Mucosa of descending colon (tissue), 3 donors: ENCODE measurements at places on chromosomes 12 and 14.

- DNase-seq = no peak
These were observed 218.1 kb downstream of the RMST start for GRCh38 chr12:97680751-97681150.

- no peak for DNase-seq
These were observed 43.9 kb upstream of the SLC2A13 start for GRCh38 chr12:40149673-40150260.

DNA sequence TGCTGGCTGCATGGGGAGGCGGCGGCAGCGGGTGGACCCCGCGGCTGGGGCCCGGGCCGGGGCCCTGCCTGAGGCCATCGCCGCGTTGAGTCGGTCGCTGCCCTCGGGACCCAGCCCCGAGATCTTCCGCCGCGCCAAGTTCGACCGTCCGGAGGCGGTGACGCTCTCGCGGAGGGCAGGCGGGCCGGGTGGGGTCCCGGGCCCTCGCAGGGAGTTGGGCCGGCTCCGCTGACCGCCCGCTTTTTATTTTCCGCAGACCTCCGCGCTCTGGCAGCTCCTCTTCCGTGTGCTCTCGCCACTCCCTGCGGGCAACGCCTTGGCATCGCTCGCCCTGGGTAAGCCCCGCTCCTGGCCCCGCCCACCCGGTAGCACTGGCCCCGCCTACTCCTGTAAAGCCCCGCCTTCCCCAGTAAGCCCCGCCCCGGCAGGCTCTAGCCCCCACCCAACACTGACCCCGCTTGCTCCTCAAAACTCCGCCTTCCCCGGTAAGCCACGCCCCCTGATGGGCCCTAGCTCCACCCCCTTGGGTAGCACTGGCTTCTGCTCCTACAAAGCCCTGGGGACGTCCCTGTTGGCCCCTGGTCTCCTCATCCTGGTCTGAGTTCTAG lies 424 bp downstream of the TEDC1 start:
- peak; percentile 91 for DNase-seq

- DNase-seq = no peak
These were observed 53.1 kb downstream of the SIX6 start for GRCh38 chr14:60561845-60562746.

DNA sequence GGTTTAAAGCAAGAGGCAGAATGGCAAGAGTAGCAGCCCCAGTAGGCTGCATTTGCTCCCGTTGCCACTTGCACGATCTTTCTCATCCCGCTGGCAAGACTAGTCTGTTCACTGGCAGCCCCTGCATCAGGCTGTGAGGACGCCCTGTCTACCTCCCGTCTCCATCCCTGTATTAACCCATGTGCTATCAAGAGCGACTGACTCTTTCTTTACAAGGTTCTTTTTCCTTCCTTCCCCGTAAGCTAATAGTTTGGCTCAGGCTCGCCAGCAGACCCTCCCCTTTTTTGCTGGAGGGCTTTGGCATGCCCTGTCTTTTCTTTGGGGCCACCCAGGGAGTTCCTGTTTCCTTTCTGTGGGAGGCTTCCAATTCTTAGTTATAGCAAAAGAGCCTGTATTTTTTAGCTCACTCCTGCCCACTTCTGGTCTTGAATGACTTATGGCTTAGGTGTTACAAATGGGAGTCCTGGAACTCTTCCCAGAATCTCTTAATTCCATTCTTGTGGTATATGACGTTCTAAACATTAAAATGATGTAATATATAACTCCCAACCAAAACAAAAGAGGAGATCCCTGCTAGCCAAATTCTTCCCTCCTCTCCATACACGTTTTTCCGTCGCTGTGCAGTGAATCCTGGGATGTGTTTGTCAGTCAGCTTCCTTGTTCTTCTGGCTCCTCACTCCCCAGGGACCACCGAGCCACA lies 149.0 kb downstream of the PRKCH start:
- DNase-seq = no peak

DNA sequence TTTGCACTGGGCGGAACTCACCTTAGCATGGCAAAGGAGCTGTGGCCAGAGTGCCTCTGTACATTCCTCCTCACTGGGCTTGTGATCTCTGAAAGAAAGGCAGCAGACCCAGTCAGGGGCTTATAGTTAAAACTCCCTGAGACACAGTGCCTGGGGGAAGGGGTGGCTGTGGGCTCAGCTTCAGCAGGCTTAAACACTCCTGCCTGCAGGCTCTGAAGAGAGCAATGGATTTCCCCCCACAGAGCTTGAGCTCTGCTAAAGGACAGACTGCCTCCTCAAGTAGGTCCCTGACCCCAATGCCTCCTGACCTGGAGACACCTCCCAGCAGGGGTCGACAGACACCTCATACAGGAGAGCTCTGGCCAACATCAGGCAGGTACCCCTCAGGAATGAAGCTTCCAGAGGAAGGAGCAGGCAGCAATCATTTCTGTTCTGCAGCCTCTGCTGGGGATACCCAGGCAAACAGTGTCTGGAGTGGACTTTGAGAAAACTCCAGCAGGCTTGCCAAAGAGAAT lies 327.5 kb upstream of the SLC16A7 start:
- peak; percentile 16 for DNase-seq

DNA sequence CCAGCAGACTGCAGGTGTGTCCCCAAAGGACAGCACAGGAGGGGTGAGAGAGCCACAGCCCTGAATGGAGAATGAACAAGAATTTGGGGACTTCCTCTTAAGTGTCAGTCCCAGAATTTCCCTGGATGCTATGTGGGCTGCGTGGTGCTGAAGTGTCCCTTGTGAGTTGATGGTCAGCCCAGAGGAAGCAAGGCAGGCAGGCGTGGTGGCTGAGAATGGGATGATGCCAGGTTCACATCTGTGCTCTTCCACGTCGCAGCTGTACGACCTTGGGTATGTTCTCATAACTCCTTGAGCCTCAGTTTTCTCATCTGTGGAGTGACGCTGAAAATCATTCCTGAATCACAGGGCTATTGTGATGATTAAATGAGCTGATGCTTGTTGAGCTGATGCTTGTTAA lies 62.1 kb upstream of the GPATCH2L start:
- no peak for DNase-seq

DNA sequence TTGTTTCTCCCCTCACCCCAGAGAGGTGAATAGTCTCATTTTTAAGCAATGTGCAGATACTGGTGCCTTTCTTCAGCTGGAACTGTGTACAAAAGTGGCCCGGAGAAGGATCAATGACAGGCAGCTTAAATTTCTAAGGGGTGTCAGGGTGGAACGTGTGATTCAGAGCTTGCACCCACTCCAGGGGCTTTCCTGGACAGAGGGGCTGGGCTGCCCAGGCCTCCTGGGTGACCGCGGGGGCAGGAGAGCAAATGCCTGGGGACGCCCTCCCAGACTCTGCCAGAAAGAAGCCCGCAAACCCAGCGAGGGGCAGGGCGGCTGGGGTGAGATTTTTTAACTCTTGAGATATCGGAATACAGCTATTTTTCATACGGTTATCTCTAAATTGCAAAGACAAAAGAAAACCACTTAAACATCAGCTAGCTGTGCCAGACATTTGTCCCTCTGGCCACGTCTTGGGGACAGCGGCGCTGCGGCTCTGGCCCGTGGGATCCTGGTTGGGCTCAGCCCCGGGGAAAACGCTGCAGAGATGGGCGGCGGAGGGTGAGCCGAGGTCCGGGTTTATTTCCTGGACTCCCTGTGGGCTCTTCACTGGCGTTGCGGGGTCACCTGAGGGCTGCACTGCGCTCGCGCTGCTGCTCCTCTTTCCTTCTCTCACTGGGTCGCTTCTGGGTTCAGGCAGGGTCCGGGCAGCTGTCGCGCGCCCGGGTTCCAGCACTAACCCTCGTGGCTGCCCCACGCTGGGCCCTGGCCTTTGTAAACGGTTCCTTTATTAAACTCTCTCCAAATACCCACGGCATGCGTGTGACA lies 35.8 kb downstream of the NFKBIA start:
- DNase-seq = no peak

DNA sequence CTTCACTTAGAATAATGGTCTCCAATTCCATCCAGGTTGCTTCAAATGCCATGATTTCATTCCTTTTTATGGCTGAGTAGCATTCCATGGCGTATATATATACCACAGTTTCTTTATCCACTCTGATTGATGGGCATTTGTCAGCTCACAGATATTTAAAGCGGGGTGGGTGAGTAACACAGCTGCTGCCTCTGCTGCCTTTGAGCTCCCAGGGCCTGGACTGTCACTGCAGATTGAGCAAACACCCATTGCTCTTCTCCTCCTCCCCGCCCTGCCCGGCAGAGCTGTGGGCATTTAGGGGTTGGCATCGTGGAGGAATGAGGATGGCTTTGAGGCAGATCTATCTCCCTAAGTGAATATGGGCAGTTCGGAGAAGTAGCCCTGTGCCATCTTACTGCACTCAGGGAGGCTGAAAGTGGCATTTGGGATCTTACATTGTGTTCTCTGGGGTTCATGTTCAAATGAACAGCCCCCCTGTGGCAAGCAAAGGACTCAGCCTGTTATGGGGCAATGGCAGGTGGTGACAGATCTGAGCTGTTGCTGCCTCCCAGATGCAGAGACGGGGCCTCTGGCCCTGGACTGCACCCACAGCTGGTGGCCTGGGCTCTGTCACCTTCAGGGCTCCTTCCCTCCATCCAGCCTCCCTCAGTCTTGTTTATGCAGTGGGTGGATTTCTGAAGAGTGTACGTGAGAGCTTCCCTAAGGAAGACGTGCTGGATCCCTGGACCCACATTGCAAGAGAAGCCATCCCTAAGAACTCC lies 4.9 kb downstream of the RFLNA start:
- no peak for DNase-seq

DNA sequence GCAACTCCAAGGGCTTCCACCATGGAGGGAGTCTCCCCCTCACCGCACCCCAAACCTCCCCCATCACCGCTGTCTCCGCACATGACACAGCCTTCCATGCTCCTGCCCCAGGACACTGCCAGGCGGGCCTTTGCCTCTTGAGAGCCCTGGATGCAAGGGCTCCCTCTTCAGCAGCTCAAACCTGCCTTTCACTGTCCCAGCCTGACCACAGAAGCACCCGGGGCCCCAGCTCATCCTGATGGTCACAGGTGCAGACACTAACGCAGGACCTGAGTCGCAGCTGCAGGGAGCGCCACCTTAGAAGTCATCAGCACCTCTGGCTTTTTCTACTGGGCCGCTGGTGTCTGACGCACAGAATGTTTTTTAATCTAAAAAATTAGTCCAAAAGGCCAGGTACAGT lies 54.0 kb downstream of the SYNE3 start:
- no peak for DNase-seq

DNA sequence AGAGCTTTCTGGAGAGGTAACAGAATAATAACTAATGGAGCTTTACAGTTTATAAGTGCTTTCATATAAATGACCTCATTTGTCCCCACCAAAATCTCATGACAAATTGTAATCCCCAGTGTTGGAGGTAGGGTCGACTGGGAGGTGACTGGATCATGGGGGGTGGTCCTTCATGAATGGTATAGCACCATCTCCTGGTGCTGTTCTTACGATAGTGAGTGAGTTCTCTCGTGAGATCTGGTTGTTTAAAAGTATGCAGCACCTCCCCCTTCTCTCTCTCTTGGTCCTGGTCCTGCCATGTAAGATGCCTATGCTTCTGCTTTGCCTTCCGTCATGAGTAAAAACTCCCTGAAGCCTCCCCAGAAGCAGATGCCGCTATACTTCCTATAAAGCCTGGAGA lies 423.3 kb upstream of the GARIN6 start:
- DNase-seq = no peak

GRCh38 chr12:33427071-33427470 lies 12.5 kb downstream of the SYT10 start:
- no peak for DNase-seq

DNA sequence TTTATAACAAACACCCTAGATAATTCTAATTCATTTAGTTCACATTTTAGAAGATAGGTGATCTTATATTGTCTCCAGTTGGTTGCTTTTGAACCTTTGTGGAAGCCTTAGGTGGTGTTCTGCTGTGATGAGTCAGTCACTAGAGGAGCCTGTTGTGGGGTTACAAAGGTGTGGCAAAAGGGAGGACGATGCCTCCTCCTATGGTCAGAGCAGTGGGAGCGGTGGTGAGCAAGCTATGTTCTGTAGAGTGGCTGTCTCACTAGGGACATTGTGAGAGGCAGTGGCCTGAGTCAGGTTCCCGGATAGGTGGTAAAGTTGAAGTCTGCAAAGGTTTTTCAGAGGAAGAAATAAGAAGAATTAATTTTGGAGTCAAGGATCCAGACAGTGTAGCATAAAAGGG lies 71.6 kb upstream of the USP44 start:
- no peak for DNase-seq

- DNase-seq = no peak
These were observed 42.5 kb downstream of the MARK3 start for GRCh38 chr14:103427485-103428443.

- DNase-seq = no peak
These were observed 6.8 kb downstream of the FIGNL2 start for GRCh38 chr12:51841727-51842126.
